ENCODE measurements at places on chromosomes 2 and 18. TPM values are rescaled to one million over a fixed set of nuclear protein-coding genes. Genes with fewer than 3 reads are reported as not detected.

Gene SDC1
- polyA plus RNA-seq = 22.8 TPM

Gene STARD6
- polyA plus RNA-seq = 0.82 TPM

Gene SLC4A3
- 13.7 TPM for polyA plus RNA-seq

GRCh38 chr18:30455741-30456140 lies 586.8 kb downstream of the DSC3 start:
- no peak for DNase-seq

DNA sequence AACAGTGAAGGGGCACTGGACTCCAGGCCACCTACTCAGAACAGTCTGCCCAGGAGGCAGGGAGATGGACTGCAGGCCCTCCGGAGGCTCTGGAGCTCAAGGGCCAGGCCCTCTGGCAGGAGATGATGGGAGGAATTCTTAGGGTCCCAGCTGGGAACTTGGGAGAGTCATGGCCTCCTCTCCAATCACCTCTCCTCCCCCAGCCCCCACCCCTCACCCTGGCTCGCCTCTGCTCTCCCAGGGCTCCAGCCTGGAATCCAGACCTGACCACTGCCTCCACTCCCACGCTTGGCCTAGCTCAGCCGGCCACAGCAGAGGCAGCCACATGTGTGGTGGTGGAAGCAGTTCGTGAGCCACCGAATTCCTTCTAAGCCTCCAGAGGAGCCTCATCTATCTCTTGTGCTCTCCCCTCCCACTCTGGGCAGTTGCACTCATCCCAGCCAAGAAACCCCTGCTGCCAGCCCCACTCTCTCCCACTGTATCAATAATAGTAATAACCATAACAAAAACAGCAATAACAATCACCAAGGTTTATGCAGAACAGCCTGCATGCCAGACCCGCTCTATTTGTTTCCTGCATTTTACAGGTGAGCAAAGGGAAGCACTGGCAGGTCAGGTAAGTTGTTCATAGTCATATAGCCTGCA lies 67.4 kb downstream of the TNS1 start:
- DNase-seq = no peak

DNA sequence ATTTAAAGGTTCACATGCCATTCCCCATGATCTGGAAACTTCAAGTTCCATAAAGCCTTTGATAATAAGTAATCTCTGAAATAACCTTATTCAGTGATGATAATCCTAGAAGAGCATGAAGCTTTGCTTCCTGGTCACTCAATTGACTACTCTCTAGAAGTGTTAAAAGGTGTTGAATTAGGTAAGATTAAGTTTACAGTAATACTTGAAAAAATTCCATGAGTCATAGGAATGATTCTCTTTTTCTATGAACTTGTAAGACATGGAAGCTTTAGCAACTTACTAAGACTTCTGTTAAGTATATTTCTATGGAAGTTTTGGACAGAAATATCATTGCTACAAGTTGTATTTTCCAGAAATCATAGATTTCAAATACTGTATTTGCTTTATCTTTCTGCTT lies 100.6 kb downstream of the MYO1B start:
- no peak for DNase-seq

GRCh38 chr18:24762511-24762910 lies 302.1 kb downstream of the HRH4 start:
- DNase-seq = no peak

Gene TMEM200C
- polyA plus RNA-seq = 1.4 TPM

Gene SERPINB11
- polyA plus RNA-seq = not detected

Gene KANSL1L
- polyA plus RNA-seq = 44.7 TPM

GRCh38 chr2:149652526-149652925 lies 65.0 kb upstream of the MMADHC start:
- DNase-seq = no peak

Gene ACADL
- polyA plus RNA-seq = 36.8 TPM

Gene EPC2
- polyA plus RNA-seq = 45.1 TPM

DNA sequence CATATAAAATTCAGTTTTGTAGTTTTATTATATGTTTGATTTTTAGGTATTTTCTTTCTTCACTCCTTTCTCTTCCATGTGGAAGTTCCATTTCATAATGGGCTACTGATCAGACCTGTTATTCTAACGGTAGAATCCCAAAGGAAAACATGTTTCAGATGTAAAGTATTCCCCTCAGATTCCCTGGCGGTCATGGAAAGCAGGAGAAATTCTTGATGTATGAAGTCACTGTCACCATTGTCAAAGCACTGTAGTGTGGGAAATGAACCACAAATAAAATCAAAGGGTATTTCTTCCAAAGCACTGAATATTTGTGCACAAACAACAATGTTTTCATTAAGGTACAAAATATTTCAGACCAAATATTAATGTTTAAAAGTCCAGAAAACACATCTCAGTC lies 237.3 kb upstream of the KLHL14 start:
- no peak for DNase-seq

GRCh38 chr2:166302036-166302435 lies 73.7 kb downstream of the SCN9A start:
- no peak for DNase-seq

DNA sequence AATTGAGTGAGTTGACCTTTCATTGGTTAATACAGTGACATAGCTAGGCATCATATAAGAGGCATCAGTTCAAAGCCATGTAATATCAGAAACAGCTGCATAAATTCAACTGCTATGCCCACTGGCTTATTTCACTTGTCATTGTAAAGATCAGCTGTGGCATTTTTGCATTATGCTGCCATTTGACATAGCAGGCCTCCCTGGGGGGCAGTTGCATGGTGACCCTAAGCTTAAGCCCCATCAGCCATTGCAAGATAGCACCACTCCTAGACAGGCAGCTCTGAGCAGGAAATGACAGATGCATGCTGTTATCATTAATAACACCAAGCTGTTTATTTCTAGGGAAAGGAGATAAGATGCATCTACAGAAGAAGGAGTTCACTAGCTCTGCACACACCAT lies 233.4 kb upstream of the CNTNAP5 start:
- no peak for DNase-seq

DNA sequence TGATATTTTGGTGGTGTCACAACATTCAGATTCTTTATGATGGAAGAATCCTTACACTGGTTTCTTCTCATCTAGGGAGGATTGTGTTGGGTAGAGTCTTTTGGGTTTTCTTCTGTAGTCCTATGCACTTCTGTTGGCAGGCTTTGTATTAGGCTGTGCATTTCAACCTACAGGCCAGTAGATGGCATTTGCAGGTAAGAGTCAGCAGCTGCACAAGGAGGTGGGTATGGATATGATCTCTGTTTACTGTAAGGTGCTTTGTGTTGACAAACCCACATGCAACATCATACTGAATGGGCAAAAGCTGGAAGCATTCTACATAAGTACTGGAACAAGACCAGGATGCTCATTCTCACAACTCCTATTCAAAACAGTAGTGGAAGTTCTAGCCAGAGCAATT lies 656.8 kb downstream of the METTL4 start:
- DNase-seq = no peak

GRCh38 chr2:95354925-95355324 lies 47.6 kb upstream of the FAHD2A start:
- no peak for DNase-seq

DNA sequence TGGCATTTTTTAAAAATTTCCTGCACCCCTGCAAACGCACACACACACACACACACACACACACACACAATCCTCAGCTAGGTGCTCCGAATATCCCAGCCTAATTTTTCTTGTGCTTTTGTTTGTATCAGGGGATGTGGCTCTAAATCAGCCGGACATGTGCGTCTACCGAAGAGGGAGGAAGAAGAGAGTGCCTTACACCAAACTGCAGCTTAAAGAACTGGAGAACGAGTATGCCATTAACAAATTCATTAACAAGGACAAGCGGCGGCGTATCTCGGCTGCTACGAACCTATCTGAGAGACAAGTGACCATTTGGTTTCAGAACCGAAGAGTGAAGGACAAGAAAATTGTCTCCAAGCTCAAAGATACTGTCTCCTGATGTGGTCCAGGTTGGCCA lies 1.8 kb downstream of the HOXD13 start:
- no peak for DNase-seq

DNA sequence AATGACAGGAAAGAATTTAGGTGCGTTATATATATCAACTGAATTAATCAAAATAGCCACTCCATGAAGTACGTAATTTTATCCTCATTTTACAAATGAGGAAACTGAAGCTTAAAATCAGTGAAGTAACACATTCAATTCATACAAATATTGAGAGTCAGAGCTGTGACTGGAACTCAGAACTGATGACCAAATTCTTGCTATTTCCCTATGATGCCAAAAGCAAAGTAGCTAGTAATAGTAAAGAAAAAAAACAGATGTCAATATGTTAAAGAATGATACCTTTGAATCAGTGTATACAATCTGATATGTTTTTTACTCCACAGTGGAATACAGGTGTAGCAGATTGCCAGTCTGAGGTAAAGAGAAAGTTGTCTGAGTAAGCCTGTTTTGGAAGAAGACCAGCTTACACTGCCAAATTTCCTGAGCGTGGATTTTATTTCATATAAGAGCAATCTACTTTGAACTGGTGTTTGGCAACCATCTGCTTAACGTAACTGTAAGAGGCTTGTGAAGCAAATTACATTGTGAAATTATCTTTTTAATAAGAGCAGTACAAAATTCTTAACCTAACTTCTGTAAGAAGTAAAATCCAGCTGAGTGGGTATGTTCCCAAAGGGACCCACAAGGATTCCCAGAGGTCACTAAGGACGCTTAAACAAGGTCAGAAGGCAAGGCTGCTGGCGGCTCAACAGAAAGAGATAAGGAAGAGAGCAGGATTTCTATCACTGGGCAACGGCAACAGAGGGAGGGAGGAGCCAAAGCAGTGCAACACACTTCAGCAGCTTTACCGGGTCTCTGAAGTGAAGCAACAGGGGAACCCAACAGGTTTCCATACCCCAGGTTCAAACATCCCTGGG lies 85.6 kb downstream of the IKZF2 start:
- no peak for DNase-seq

DNA sequence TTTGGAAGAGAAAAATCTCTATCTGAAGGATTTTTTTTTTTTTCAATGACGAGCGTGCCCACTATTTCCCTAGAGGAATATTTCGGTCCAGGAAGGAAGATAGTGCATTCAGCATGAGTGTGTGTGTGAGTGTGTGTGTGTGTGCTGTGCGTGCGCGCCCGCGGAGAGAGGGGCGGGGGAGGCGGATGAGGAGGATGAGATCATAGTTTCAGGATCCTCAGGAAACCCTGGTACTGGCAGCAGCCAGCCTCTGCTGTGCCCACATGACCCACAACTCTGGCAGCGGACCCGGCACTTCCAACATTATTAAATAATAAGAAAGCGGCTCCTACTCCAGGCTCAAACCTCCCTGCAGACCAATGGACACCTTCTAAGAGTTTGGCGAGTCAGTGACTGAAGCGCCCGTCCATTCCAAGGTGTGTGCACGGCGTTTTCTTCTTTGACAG lies 217.0 kb upstream of the DTNA start:
- DNase-seq = peak; percentile 57

DNA sequence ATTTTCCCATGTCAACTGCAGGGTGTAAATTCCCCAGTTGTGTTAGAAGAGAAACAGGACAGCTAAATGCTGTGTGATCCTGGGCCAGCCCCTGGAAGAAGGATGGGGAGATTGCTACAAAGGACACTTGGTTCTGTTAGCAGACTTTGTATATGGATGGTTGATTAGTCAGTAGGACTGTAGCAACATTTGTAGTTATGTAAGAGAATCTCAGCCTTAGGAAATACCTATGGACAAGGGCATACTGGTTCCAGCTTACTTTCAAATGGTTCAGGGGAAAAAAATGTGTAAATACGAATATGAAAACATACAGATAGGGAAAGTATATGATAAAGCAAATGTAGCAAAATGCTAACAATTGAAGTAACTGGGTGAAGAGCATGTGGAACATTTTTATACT lies 47.6 kb downstream of the GNAL start:
- DNase-seq = no peak

Gene RHBDD1
- polyA plus RNA-seq = 25.6 TPM

GRCh38 chr18:8507915-8508705 lies 101.1 kb upstream of the RAB12 start:
- DNase-seq = no peak

Gene MC2R
- not detected for polyA plus RNA-seq

- no peak for DNase-seq
Measured at GRCh38 chr2:133755480-133756300, 187.4 kb upstream of the NCKAP5 start.

- no peak for DNase-seq
Measured at GRCh38 chr2:235383272-235383843, 110.5 kb upstream of the AGAP1 start.

DNA sequence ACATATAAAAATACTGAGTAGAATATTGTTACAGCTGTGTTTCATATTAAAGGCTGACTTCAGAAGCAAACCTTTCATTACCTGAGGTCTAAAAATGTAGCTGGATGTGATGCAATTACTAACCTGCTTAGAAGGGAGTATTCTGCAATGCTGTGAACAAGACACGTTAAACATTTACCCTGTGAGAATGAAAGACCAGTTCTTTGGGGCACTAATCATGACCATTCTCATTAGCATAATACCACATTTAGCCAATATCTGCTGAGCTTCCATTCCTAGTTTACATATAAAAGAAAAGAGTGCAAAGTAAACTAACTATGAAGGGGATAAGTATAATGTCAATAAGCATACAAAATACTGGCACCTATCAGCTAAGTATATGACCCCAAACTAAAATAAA lies 784.0 kb upstream of the KLHL29 start:
- DNase-seq = no peak

Gene ANO7
- polyA plus RNA-seq = 3.8 TPM

Gene GCG
- not detected for polyA plus RNA-seq

Gene NRP2
- 65.5 TPM for polyA plus RNA-seq

Gene LYPD6
- 18.8 TPM for polyA plus RNA-seq

Gene NYAP2
- polyA plus RNA-seq = 0.03 TPM

- no peak for DNase-seq
Measured at GRCh38 chr2:171173087-171173486, 12.4 kb upstream of the TLK1 start.

DNA sequence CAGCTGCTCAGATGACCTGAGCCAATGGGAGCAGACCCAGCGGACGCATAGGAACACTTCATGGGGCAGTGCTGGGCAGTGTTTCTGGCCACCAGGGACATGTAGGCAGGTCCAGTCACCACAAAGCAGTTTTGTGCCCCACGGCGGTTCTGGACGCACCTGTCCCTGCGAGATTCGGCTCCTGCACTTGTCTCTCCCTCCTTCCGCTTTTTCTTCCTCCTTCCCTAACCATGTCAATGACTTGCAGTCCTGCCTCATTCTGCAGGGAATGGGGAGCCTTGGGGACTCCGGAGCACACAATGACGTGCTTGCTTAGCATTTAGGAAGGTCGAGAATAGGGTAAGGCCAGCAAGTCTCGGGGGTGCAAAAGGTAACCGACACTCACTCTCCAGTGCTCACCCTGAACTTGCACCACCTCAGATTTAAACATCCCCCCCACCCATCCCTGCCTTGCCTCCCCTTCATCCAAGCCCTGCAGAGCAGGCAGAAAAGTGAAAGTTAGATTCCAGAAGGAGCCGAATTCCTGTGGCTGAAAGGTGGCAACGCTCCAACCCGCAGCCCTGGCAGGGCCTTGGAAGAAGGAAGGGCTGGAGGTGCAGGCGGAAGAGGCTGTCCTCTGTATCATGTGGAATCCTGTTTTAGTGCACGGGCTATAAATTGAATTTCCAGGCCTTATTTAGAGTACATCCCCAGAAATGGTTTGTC lies 40.5 kb upstream of the ATG16L1 start:
- peak; percentile 10 for DNase-seq

- no peak for DNase-seq
Measured at GRCh38 chr18:10006311-10006893, 92.6 kb downstream of the VAPA start.

Gene RAPGEF4
- polyA plus RNA-seq = 9.8 TPM

- no peak for DNase-seq
Measured at GRCh38 chr2:142037744-142038143, 93.1 kb downstream of the LRP1B start.

Gene GEN1
- polyA plus RNA-seq = 11.9 TPM

GRCh38 chr2:178870703-178871102 lies 63.5 kb upstream of the TTN start:
- DNase-seq = no peak

Gene LBX2
- polyA plus RNA-seq = 3.4 TPM

Data from renal cortex interstitium (tissue), 15 donors.